ENCODE measurements at places on chromosomes 4 and X.

- DNase-seq = no peak
Measured at GRCh38 chr4:86359944-86360478, at the start of gene MAPK10. TSS of gene MAPK10 (minus strand) at chr4:86360053.

DNA sequence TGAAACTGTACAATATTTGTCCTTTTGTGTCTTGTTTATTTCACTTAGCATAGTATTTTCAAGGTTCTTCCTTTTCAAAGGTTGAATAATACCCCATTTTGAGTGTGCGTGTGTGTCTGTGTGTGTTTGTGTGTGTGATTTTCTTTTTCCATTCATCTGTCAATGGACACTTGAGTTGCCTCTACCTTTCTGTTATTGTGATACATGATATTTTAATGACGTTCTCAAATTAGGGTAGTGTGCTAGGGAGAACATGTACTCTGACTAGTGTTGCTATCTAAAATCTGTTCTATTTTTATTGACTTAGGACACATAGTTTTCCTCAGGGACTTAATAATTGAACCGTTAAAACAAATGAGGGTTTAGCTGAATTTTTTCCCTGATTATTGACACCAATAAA, 9.9 kb downstream of the MMRN1 start:
- no peak for DNase-seq

- peak; percentile 92 for DNase-seq
Measured at GRCh38 chr4:76850010-76850441, 47.9 kb downstream of the SOWAHB start.

GRCh38 chrX:111411983-111412382, at the start of gene DCX:
TSS of gene DCX (minus strand) at chrX:111412192. CDS start at chrX:111410398, 1,794 bp downstream.
- no peak for DNase-seq

- peak; percentile 19 for DNase-seq
Measured at GRCh38 chrX:17679820-17680219, 57.5 kb upstream of the SCML1 start.

- no peak for DNase-seq
Measured at GRCh38 chrX:141742666-141743065, 44.1 kb upstream of the SPANXD start.

DNA sequence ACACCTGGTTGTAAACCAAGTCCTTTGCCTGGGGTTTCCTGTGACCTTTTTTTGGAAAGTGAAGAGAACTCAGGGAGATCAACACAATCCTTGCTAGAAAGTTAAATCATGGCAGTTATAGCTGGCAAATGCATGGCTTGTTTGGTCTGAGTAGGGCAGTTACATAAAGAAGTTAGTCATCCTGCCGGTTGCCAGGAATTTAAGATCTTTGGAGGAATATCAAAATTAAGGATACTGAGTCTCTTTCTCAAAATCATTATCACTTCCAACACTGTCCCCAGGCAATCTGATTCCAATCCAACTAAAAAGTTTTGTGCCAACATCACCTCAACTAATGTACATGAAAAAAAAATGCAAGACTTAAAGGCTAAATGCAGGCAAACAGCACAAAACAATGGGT, 40.3 kb downstream of the C4orf54 start:
- no peak for DNase-seq

DNA sequence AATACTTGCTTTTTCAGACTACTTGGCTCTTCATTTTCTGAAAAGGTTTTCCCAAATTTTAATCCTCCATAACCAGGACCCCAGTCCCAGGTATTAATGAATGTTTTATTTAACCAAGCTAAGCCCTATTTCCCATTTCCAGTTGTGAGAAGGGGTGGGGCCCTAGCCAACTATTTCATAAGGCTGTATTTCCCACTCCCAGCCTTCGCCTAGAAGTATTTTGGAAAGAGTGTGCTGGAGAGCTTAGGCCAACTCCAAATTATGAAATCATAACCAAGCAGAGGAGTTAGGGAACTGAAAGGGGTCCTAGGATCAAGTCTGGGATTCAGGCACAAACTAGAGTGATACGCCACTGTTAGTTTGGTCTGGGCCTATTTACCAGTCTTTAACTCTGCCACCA, 148.4 kb upstream of the GPC4 start:
- DNase-seq = no peak

DNA sequence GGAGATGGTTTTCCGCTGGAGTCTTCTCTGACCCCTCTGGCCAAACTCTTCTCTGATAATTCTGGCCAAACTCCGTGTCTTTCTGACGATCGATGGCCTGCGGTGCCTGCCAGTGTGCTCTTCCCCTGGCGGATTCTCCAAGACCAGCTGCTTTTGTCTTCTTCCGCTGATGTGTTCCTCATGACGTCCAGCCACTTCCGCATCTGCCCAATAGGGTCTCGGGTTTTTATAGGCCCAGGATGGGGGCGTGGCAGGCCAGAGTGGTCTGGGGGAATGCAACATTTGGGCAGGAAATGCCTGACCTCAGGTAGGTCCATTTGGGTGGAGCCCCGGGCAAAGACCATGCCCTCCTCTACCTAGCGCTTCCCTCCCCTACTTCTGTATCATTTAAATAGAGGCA, 1542.1 kb downstream of the STIM2 start:
- no peak for DNase-seq

GRCh38 chr4:148196164-148196563, 246.1 kb downstream of the NR3C2 start:
- DNase-seq = peak; percentile 10

DNA sequence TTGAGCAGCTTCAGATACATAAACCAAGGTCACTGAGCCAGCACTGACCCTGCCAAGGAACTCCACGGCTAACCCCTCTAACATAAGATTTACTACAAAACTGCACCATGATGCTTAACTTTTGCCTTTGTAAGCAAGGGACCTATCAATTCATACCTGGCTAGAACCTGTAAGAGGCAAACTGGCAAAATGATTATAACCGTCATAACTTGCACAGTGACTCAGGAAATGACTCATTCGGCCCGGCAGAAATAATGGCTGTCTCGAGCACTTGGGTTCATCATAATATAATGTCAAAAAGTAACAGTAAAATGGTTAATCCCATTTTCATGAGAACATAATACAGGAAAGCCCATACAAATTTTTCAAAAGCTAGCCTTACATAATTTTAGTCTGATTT, 17.2 kb downstream of the RASGEF1B start:
- DNase-seq = peak; percentile 38

- peak; percentile 58 for DNase-seq
Measured at GRCh38 chrX:103175944-103176753, 38.8 kb upstream of the BEX4 start.

DNA sequence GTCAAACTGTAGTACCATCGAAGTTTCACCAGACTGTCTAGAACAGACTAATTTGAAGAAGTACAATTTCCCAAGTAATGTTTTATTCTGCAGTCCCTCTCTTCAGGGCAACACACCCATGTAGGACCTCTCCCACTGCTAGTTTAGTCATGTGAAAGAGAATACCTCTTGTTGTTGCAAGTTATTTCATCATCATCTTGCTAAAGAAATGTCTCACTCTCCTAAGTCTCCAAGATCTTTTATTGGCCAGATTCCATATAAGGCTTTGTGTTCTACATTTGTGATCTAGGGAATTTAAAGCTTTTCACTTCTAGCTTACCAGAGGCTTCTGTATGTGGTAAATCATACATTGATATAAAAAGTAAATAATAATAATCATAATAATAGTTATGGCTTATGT, 745.3 kb upstream of the MAGEB2 start:
- no peak for DNase-seq

GRCh38 chrX:153609917-153610835, 11.2 kb upstream of the CCNQ start:
- DNase-seq = peak; percentile 5

- DNase-seq = peak; percentile 65
Measured at GRCh38 chrX:149527705-149528104, 13.1 kb upstream of the EOLA1 start.

DNA sequence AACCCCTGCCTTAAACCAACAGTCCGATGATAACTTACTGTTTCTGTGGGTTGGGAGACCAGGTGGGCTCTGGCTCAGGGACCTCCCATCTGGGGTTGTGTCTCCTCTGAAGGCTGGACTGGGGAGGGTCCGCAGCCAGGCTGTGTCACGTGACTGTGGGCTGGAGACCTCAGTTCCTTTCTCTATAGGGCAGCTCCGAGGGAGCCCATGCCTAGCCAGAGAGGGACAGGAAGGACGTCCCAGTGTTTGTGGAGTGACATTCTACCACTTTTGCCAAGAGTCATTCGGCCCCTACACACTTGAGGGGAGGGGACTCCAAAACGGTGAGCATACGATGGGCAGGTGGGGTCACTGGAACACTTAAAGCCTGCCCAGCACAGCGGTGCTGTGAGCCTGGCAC, 4.5 kb downstream of the PCGF3 start:
- no peak for DNase-seq

DNA sequence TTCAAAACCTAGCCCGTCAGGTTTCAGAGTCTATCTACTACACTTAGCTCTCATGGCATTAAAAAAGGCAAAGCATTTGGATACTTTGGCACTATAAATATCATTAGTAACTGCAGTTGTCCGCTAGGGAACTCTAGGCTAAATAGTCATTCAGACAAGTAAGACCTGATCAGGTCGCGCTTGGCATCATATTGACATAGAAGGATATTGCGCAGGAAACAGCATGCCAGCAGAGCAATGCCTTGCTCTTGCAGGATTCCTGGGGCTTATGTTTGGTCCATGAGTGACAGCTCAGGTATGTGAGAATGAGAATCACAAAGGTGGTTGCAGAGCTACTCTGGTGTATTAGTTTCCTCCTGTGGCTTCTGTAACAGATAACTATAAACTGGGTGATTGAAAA, 62.7 kb downstream of the KDM6A start:
- DNase-seq = no peak

DNA sequence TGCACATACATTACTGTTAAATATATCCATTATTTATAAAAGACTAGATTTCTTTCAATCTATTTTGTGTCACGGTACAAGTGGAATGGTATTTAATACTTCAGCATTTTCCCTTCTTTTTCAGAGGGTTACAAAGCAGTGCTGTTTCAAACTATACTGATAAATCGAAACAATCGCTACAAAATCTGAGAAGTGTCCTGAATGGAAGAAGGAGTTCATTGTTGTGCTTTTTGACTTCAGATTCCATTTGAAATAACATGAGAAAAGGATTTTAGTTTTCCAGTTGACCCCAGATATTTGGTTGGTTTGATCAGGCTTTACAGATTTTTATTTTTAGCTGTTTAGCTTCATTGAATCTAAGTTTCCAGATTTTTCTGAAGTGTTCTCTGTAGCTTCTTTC, 292.1 kb upstream of the ANKRD50 start:
- DNase-seq = no peak

DNA sequence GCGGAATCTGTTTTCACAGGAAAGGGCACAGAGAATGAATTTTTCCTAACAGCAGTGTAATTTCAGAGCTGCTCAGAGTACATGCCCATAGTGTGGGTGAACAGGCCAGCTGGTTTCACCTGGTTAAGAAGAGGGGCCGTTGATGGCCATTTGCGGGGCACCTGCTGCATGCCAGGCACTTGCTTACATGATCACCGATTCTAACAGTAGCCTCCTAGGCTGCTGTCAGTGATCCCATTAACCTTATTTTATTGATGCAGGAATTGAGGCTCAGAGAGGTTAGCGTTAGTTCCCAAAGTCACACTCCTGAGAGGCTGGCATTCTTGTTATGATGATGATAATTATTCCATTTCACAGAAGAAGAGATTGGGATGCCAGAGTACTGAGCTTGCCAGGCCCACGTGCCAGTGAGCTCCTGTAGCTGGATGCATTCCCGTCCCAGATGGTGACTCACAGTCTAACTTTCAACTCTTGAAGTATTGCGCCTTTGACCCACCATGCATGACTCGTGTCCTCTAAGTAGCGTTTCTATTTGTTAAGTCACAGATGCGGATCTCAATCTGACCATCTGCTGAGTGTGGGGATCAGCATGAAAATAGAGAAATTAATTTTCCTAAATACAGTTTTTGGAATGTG, 76.5 kb downstream of the PSAPL1 start:
- peak; percentile 6 for DNase-seq

DNA sequence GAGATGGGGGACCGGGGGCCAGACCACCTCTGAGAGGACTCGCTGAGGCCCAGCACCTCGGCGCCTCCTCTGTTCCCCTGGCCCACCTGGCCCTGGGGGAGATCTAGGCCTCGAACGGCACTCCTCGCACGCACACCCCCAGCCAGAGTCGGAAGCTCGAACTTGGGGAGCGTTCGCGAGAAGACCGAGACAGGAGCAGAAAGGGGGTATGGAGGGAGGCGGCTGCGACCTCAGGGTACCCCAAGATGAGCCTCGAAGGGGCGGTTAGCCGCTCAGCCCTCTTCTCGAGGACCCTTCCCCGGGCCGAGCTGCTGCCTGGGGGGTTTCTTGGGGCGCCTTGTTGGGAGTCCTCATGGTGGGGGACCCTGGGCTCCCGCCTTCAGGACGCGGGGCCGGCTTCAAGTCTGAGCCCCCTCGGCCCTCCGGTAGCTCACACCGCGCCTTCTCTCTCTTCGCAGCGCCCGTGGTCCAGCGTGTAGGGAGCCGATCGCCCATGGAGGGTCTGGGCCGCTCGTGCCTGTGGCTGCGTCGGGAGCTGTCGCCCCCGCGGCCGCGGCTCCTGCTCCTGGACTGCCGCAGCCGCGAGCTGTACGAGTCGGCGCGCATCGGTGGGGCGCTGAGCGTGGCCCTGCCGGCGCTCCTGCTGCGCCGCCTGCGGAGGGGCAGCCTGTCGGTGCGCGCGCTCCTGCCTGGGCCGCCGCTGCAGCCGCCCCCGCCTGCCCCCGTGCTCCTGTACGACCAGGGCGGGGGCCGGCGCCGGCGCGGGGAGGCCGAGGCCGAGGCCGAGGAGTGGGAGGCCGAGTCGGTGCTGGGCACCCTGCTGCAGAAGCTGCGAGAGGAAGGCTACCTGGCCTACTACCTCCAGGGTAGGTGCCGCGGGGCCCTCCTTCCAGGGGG, 706 bp downstream of the DUSP9 start:
- DNase-seq = no peak

DNA sequence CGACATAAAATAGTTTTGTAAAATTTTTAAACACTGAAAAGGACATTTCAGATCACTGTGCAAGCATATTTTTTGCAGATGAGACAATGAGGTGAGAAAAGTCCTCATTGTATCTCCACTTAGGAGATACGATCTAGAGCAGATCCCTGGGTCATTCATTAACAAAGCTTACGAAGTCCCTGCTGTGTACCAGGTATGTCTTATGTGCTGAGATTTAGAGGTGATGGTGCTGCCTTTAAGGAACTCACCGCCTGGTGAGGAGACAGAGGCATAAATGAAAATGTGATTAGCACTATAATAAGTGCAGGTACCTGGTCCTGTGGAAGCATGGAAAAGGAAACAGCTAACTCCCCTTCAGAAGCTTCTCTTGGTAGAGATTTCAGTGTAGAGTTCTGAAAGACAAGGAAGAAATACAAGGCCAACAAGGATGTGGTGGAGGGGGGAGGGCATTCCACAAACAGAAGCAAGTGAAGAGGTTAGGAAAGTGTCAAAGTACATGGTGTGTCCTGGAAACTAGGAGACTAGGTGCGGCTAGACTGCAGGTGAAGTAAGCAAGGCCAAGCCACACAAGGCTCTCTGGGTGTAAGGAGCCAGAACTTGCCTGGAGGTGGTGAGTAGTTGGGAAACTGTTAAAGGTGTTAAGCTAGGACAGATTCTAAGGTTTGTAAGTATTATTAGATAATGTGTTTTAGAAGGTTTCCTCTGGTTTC, 1.5 kb upstream of the NDNF start:
- DNase-seq = peak; percentile 47
